ENCODE measurements at places on chromosomes 1 and 21.
A peak's percentile ranks its signal among the peaks of the same experiment; 100 is the strongest.

DNA sequence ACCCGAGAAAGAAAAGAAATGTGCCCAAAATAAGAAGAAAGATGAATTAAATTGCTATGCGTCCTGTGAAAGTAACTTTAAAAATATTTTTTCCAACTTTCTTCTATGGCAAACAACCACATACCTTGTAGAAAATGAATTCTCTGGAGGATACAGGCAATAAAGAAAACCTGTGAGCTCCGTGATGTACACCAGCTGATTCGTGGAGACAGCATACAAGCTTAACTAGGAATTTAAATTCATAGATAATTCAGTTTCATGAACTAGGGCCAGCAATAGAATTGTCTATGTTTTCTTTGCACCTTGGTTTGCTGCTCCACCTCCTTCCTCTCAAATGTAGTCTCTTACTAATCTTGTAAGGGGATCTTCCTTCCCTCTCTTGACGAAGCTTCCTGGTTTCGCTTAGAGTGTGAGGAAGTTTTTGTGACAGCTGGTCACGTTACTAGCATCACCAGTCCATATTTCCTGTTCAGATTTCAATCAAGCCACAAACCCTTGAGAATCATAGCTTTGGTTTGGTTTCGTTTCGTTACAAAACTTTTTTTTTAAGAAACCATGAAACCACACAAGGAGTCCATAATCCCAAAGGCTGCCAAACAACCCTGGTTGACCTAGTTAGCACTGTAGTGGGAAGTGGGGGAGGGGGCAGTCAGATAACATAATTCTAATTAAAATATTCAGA, 35.8 kb downstream of the GREM2 start:
- peak; percentile 6 for DNase-seq
- peaks cover 6% of the 10 kb centered on the region for H3K4me1 ChIP-seq
- no peak overlapping the region for H3K27ac ChIP-seq

DNA sequence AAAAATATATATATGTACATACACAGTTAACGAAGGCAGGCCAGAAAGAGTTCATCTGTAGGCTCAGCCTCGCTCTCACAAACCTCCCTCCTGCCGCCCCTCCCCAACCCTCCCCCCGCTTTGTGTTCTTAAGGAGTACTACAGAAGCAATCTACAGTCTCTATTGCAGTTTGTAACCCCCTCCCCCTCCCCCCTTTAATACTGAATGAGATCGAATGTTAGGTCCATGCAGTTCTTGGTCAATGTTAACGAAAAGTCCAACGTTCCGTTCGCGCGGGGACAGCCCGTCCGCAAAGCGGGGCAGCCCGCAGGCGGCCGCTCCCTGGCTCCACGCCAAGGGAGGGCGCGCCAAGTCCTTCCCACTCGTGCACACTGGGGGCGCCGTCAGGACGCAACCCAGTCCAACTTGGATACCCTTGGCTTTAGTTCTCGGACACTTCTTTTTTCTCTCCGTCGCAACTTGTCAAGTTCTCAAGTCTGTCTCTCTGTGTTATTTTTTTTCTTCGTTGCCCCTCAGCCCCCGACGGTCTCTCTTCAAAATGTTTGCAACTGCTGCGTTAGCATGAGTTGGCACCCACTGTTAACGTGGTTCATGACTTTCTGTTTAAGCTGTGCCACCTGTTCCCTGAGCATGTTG, 2.2 kb downstream of the JUN start:
- H3K27ac ChIP-seq: peak overlapping the region; percentile 70
- H3K4me3 ChIP-seq: peak overlapping the region; percentile 96
- DNase-seq: peak; percentile 56

DNA sequence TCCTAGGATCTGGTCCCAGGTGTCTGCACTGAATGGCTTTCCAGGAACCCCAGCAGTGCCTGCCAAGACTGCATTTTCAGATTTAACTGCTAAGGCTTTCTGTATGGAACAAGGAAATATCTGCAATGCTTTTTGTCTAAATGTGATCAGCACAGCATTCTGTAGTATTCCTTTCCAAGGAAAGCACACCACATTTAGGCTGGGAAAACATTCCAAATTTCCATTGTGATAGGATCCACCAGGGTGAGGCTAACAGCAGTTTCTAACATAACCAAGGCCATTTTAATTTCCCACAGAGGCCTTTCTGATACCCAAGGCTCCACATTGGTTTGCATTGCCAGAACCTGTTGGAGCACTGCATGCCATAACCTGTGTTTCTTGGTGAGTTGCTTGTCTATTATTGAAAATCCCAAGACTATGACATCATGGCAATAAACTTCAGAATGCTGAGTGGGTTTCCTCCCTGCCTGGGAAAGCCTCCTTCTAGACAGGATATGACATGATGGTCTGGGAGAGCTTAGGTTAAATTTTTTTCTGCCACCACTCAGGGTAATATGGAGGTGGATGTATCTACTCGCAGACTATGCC, 23.3 kb upstream of the PTGFRN start:
- H3K4me3 ChIP-seq: no peak overlapping the region
- H3K27me3 ChIP-seq: peaks cover 6% of the 10 kb centered on the region
- H3K27ac ChIP-seq: no peak overlapping the region

- no peak overlapping the region for H3K4me3 ChIP-seq
- no peak overlapping the region for H3K27ac ChIP-seq
- DNase-seq: peak; percentile 18
- no peaks in the 10 kb centered on the region for H3K36me3 ChIP-seq
These were observed 99.2 kb downstream of the CTH start for GRCh38 chr1:70509996-70510876.

DNA sequence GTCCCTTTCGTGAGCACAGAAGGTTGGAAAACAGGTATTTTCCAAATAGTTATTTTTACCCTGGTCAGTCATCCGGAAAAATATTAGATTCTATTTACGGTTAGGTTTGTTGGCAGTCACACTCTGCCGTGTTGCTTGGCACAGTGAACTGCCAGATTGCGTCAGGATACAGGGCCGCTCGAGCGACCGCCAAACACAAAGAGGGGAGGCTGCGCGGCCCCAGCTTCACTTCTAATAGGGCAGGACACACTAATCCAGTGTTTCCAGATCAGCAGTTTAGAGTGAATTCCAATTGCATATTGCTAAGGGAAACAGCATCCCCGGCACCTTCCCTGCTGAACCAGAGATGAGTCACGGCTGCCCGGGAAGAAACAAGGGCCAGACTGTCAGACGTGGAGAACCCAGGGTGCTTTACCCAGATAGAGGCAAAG, 22.9 kb downstream of the UMODL1 start:
- DNase-seq: no peak
- peaks cover 8% of the 10 kb centered on the region for H3K36me3 ChIP-seq
- no peaks in the 10 kb centered on the region for H3K4me1 ChIP-seq
- H3K27ac ChIP-seq: no peak overlapping the region

GRCh38 chr21:41967708-41968107, 13.9 kb upstream of the C2CD2 start:
- no peak overlapping the region for H3K4me3 ChIP-seq
- no peaks in the 10 kb centered on the region for H3K36me3 ChIP-seq
- peaks cover 5% of the 10 kb centered on the region for H3K27me3 ChIP-seq
- no peak for DNase-seq
- no peak overlapping the region for H3K27ac ChIP-seq

DNA sequence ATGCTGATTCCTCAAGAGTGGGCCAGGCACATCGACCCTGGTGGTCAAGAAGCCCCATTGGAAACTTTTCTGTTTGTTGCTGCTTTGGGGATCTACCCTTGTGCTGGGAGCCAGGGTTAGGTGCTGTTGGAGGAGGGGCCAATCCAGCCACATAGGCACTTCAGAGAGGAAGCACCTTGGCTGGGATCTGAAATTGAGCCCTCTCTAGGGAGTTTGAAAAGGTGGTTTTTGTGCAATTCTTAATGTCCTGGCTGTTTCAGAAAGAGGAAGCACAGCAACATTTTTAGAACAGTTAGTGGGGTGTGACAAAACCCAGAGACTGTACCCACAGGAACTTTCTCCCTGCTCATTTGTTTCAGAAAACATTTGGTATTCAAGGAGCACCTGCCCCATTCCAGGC, 17.2 kb upstream of the BEND5 start:
- H3K27ac ChIP-seq: peak overlapping the region; percentile 98
- H3K4me1 ChIP-seq: peaks cover 73% of the 10 kb centered on the region
- peak; percentile 91 for DNase-seq
- H3K4me3 ChIP-seq: peak overlapping the region; percentile 92
- H3K36me3 ChIP-seq: no peaks in the 10 kb centered on the region

- no peak overlapping the region for H3K4me3 ChIP-seq
- H3K27ac ChIP-seq: no peak overlapping the region
- no peaks in the 10 kb centered on the region for H3K36me3 ChIP-seq
- peaks cover 10% of the 10 kb centered on the region for H3K4me1 ChIP-seq
- H3K27me3 ChIP-seq: no peaks in the 10 kb centered on the region
- DNase-seq: no peak
These were observed 10.3 kb upstream of the PTPN7 start for GRCh38 chr1:202170726-202171125.

- no peak overlapping the region for H3K27ac ChIP-seq
- H3K4me1 ChIP-seq: peaks cover 24% of the 10 kb centered on the region
- no peaks in the 10 kb centered on the region for H3K36me3 ChIP-seq
- no peak for DNase-seq
- H3K27me3 ChIP-seq: peaks cover 43% of the 10 kb centered on the region
- no peak overlapping the region for H3K4me3 ChIP-seq
These were observed 3.3 kb downstream of the NCMAP start for GRCh38 chr1:24558902-24559791.

- no peak overlapping the region for H3K4me3 ChIP-seq
- H3K36me3 ChIP-seq: no peaks in the 10 kb centered on the region
- H3K27me3 ChIP-seq: no peaks in the 10 kb centered on the region
- H3K4me1 ChIP-seq: no peaks in the 10 kb centered on the region
These were observed 93.3 kb upstream of the ADAMTS5 start for GRCh38 chr21:27060190-27060589.

- no peak overlapping the region for H3K4me3 ChIP-seq
- H3K27ac ChIP-seq: no peak overlapping the region
- peaks cover 54% of the 10 kb centered on the region for H3K27me3 ChIP-seq
- DNase-seq: no peak
These were observed 170.0 kb downstream of the FCRL5 start for GRCh38 chr1:157382351-157382750.

DNA sequence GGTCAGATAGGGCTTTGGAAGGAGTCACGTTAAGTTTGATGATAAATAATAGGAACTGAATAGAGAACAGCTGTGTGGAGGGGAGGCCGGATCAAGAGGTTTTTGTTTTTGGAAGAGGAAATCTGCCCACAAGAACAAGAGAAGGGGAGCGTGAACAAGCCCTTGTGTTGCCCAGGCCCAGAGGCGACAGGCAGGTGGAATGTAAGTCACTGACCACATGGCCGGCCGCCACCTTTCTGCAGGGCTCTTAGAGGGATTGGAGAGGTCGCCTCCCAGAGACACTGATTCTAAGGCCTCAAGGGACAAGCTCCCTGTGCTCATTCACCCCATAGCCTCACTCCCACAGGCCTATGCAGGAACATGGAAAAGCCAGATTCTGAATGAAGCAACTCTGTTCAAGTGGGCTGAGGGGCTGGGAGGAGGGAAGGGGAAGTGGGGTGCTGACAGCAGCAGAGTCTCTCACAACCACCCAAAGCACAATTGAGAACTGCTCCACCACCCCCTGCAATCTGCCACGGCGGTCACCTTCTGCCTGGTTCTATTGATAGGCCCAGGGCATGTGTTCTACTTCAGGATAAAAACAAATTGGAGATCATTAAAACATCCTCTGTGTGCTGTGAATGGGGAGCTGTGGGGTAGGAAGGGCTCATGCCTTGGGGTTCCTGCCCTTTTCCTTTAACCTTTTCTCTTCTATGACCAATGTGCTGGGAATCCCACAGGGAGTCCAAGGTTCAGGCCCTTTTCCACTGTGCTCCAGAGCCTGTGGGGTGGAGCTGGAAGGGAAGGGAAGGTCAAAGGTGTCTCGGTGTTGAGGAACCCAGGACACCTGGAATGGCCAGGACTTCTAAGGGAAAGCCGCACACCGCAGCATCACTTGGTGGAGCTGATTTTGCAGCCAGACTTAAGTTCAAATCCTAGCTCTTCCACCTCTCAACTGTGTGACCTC, 63.3 kb upstream of the PARP1 start:
- no peak overlapping the region for H3K4me3 ChIP-seq
- H3K27ac ChIP-seq: no peak overlapping the region
- peaks cover 9% of the 10 kb centered on the region for H3K27me3 ChIP-seq
- no peak for DNase-seq
- H3K36me3 ChIP-seq: peaks cover 14% of the 10 kb centered on the region

DNA sequence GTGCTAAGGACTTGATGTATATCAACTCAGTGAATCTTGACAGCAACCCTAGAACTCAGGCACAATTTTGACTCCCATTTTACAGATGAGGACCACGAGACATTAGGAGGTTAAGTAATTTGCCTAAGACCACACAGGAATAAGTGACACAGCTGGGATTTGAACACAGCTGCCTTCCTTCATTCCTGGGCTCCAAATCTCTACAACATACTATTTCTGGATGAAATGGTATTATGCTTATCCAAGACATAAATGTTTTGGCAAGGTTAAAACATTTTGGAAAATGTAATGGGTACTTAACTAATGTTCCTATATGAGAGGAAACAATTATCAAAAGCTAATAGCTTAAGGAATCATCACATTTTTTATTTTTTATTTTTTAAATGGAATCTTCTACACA, 4.8 kb downstream of the CLDN8 start:
- H3K27ac ChIP-seq: no peak overlapping the region
- no peak overlapping the region for H3K4me3 ChIP-seq
- no peaks in the 10 kb centered on the region for H3K36me3 ChIP-seq
- H3K4me1 ChIP-seq: no peaks in the 10 kb centered on the region

DNA sequence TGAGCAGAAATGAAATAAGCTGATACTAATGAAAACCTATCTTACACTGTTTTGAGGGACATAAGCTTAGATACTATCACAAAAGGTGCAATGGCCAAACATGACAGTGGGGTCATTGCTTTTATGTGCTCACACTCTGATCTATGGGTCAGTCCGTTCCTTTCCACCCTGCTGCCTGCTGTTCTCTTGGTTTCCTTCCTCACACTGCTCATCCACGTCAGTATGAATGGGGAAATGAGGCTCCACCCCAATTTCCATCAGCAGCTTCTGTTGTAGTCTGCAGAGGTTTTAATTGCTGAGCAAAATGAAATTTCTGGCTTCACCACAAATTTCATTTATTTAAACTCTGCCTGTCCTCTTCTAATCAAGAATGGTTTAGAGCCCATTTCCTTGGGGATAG, 155.2 kb downstream of the GABPA start:
- H3K27ac ChIP-seq: no peak overlapping the region
- H3K36me3 ChIP-seq: peaks cover 15% of the 10 kb centered on the region
- H3K4me1 ChIP-seq: no peaks in the 10 kb centered on the region

DNA sequence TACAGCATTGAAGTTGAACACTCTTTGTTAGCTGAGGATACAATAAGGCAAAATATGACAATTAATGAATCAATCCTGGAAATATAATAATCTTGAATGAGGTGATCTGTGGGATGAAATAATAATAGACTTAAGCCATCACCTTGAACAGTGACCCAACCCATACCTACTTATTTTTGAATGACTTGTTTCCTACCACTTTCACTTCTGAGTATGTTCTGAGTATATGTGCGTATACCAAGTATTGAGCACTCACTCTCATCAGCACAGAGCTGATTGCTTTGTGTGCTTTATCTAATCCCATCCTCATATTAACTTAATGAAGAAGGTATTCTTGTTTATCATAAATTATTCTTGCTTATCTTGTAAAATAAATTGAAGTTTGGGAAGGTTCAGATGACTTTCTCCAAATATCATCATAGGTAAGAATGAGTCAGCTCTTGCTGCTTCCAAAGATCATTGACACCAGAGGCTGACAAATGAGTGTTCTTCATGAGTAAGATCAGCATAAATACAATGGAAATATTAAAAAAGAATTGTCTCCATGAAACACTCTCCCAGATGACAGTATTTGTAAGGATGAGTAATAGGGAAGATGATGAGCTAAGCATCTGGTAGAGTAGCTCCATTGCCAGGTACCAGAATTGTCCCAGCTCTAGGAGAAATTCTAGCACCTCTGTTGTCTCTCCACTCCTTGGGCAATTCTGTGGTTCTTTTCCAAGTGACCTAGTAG, 198.1 kb upstream of the KIAA0040 start:
- no peaks in the 10 kb centered on the region for H3K4me1 ChIP-seq
- H3K27me3 ChIP-seq: peaks cover 20% of the 10 kb centered on the region
- H3K27ac ChIP-seq: no peak overlapping the region
